ENCODE measurements at places on chromosomes 5 and 9. TPM values are rescaled to one million over a fixed set of nuclear protein-coding genes. Genes with fewer than 3 reads are reported as not detected.

DNA sequence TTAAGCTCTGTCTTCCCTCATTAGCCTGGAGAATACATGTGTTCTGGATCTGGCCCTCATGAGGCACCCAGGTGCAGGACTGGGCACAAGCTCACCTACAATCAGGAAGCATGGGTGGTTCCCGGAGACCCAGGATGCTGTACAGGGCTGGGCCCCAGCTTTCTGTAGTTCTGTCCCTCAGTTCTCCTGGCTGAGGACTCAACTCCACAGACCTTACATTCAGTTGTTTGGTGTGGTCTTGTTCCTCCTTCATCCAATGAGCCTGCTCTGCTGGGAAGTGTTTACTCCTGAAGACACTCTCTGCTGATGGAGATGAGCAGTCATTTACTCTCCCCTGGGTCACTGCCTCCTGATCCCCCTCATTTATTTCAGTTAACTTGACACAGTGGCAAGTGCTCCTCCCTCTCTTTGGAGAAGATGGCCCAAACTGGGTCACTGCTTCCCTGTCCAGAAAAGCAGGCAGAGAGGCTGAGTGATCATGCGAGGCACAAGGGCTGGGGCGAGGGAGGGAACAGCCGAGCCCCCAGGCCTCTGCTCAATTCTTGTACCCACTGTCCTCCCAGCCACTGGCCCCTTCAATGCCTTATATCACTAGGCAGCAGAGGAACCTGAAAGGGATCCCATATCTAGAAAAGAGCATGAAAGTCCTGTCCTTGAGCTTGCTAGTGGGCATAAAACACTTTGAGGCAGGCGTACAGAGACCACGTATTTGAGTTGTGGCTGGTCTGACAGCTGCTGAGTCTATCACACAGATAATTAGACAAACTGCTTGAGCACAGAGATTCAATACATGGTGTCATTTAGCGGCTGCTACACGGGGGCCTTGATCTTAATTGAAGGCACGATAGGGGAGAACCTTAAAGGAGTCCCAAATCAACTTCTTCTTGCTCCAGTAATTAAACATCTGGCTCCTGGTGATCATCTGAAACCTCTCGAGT, 221.7 kb downstream of the FSTL4 start:
- DNase-seq: no peak

- peak; percentile 55 for DNase-seq
Observed at GRCh38 chr9:36214571-36214970, 23.9 kb downstream of the CLTA start.

DNA sequence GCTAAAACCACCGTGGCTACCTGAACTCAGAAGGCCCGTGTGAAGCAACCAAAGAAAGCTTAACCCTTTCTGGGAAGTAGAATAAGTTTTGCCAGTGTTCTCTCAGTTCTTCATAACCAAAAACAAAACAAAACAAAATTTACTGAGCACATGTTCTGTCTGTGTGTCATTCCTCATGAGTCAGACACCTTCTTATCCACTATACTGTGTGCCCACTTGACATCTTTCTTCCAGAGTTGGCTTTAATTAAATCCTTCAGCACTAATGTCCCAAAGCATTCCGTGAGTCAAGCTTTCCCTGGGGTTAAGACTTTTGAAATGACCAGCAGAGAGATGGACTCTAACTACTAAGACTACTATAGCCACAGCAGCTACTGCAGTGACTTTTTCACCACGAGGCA, 61.3 kb downstream of the GLIS3 start:
- DNase-seq: no peak

DNA sequence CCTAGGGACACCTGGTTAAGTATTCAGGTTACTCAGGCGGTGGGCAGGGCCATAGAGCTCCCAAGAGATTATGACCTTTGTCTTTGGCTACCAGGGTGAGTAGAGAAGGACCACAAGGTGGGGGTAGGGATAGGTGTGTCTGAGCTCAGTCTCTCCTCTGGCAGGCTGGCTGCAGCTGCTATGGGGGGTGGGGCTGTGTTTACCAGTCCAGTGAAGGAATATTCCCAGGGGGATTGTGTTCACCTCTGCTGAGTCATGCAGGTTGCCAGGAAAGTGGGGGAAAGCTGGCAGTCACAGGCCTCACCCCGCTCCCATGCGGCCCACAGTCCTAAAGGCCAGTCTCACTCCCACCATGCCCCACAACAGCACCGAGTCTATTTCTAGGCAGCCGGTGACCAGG, 53.6 kb upstream of the POU5F2 start:
- DNase-seq: no peak

GRCh38 chr9:104868687-104869404, 59.1 kb downstream of the ABCA1 start:
- DNase-seq: peak; percentile 86

GRCh38 chr9:78038620-78039300, 7.1 kb upstream of the GNAQ start:
- DNase-seq: peak; percentile 75

GRCh38 chr5:98308960-98309359, 464.5 kb upstream of the RGMB start:
- peak; percentile 82 for DNase-seq

DNA sequence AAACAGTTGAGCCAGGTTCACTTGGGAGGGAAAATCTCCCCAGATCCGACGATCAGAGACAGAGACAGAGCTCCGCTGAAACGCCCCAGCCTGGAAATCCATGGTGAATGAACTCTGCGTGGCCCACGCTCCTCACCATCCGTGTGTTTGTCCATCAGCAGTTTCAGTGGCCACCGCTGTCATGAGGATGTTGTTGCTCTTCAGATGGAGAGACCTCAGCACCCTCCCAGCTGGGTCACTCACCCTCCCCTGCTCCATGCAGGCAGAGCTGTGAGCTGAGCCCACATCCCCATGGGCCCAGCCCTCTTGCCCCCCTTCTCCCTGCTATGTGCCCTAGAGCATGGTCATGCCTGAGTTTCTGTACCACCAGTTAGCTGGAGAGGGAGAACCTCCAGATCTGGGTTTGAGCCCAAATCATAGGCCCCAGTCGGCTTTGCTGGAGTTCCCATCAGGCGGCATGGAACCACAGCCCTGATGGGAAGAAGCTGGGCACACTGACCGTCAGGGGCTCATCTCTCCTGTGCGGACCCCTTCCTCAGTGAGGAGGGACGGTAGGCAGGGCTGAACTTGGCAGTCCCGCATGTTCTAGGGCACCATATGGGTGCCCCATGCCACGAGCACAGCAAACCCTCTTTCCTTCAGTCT, 154.4 kb upstream of the COL5A1 start:
- no peak for DNase-seq

DNA sequence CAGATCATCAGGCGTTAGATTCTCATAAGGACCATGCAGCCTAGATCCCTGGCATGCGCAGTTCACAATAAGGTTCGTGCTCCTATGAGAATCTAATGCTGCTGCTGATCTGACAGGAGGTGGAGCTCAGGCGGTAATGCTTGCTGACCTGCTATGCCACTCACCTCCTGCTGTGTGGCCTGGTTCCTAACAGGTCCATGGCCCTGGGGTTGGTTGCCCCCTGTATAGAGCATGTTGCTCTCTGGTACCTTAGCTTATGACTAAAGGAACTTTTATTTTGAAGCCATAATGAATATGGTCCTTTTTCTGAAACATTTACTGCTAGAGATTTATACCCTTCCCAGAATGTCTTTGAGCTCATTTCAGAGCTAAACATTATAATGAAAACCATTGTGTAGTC, 3.1 kb downstream of the MAN2A1 start:
- no peak for DNase-seq

DNA sequence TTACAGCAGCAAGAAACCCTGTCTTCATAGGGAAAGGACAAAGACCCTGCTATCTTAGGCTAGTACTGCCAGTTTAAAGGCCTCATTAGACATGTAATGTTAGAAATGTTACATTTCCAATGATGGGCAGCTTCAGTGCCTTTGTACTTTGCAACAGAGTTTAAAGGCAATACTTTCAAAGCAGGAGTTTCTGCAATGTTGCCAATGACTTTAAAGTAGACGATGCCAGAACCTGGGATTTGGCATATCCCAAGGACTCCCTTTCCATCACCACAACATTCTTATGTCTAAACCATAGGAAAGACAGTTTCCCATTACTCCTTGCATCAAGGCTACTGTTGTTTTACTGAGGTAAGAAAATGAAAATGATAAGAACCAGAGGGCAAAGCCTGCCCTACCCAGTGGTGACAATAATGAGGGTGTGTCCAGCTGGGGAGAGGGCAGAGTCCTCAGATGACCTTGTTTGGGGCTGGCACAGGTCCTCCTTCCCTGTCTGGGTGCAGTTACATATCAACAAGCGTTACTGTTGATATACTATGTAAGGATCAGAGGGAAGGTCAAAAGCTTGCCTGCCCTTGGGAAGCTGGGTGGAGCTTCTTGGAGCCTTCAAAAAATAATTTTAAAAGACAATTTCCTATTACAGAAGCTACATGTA, 27.5 kb upstream of the MLANA start:
- DNase-seq: no peak

DNA sequence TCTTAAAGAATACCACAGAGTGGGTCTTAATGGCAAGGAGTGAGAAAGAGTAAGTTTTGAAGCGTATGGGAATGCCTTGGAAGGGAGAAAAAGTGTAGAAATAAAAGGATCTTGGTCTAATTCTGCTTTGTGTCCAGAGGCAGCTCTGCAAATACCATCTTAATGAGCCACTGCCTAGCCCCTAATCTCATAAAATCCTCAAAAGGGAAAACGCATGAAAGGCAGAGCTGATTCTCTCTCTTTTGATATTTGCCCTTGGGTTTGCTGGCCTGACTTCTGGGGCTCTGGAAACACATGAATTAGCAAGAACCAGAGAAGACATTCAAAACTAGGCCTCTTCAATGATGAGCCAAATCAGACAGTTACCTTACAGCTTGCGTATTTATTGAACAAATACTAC, 28.1 kb downstream of the NREP start:
- DNase-seq: no peak

The GNA14 gene
- total RNA-seq: 3.3 TPM

The FOXI1 gene
- not detected for total RNA-seq

The HTR4 gene
- total RNA-seq: not detected
